ENCODE measurements at places on chromosomes 6 and 20. TPM values are rescaled to one million over a fixed set of nuclear protein-coding genes. Genes with fewer than 3 reads are reported as not detected.

Gene MACROD2
- not detected for total RNA-seq

DNA sequence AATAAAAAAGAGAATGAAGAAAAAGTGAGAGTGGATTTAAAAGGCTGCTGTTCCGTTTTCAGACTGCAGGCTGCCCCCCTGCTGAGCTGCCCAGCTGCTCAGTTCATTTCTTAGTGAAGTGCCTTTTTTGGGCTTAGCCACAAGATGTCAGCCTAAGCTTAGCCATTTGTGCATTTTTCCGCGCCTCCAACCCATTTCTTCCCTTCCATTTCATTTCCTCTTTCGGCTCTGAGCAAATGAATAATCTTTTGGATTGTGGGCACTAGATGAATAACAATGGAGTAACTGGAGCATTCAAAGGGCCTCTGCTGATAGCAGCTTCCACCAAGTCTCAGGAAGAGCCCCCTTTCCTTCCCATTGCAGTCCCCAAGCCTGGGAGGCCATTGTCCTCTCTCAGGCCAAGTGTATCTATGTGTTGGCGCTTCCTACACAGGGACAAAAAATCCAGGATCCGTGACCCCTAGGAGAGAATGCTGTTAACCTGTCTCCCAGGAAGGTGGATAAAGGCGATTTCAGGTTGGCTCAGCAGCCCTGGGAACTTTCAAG lies 83.5 kb upstream of the SPTLC3 start:
- DNase-seq = peak; percentile 42
- no peak overlapping the region for H3K27ac ChIP-seq
- H3K4me3 ChIP-seq = no peak overlapping the region
- H3K36me3 ChIP-seq = no peaks in the 10 kb centered on the region

Gene KIAA0408
- total RNA-seq = 0.64 TPM

GRCh38 chr6:149449831-149450678 lies 34.8 kb downstream of the ZC3H12D start:
- H3K4me3 ChIP-seq = no peak overlapping the region
- no peaks in the 10 kb centered on the region for H3K27me3 ChIP-seq
- DNase-seq = no peak
- H3K36me3 ChIP-seq = peaks cover 11% of the 10 kb centered on the region
- no peak overlapping the region for H3K27ac ChIP-seq
- H3K4me1 ChIP-seq = no peaks in the 10 kb centered on the region

Gene PRRT1
- total RNA-seq = 5.1 TPM

Gene TJAP1
- total RNA-seq = 55.2 TPM

- no peaks in the 10 kb centered on the region for H3K27me3 ChIP-seq
- H3K36me3 ChIP-seq = no peaks in the 10 kb centered on the region
- no peak for DNase-seq
- no peak overlapping the region for H3K27ac ChIP-seq
Observed at GRCh38 chr6:169220068-169220964, 33.3 kb downstream of the THBS2 start.

Gene SLC52A3
- not detected for total RNA-seq

Gene MCHR2
- total RNA-seq = not detected

- H3K27me3 ChIP-seq = no peaks in the 10 kb centered on the region
- no peak overlapping the region for H3K4me3 ChIP-seq
- H3K4me1 ChIP-seq = peaks cover 29% of the 10 kb centered on the region
- no peak for DNase-seq
- no peaks in the 10 kb centered on the region for H3K36me3 ChIP-seq
- H3K27ac ChIP-seq = no peak overlapping the region
Observed at GRCh38 chr6:145863366-145863765, 48.8 kb upstream of the FBXO30 start.

- H3K27me3 ChIP-seq = no peaks in the 10 kb centered on the region
- no peak for DNase-seq
- H3K4me1 ChIP-seq = no peaks in the 10 kb centered on the region
- H3K4me3 ChIP-seq = no peak overlapping the region
Observed at GRCh38 chr6:113437566-113437965, 419.6 kb upstream of the MARCKS start.

Gene COL9A1
- total RNA-seq = not detected

DNA sequence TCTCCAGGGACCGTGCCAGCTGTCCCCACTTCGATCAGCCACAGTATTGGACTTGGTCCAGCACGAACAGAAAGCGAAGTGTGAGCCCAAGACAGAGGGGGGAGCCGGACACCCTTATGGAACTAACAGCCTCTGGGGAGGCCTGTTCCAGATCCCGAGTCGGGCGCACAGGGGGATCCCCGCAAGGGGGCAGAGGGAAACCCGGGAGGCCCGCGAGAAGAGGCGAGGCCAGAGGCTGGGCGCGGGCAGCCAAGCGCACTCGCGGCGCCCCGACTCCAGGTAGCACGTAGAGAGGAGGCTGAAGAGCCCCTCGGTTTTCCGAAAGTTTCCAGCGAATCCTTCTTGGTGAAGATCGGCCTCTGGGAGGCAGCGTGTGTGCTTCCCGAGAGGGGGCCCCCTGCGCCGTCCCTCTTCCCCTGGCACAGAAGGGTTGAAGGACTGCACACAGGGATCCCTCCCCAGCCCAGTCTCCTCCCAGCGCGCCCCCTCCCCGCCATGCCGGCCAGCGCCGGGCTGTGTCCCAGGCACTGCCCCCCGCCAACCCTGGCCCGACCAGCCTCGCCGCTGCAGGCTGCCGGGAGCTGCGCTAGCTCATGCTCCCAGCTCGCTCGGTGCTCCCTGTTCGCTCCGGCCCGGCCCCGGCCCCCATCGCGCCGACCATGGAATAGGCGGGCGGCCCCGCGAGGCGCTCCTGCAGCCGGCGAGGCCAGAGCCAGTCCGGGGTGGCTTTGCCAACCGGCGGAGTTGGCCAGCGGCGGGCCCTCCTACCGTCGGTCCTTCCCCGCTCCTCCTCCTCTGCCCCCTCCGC lies 577 bp upstream of the SLC24A3 start:
- no peak for DNase-seq
- H3K27ac ChIP-seq = no peak overlapping the region
- peaks cover 3% of the 10 kb centered on the region for H3K27me3 ChIP-seq
- H3K4me1 ChIP-seq = no peaks in the 10 kb centered on the region
- no peak overlapping the region for H3K4me3 ChIP-seq

Gene GPR6
- total RNA-seq = not detected

GRCh38 chr6:119209452-119210205 lies 131.2 kb upstream of the FAM184A start:
- no peak overlapping the region for H3K27ac ChIP-seq
- H3K36me3 ChIP-seq = no peaks in the 10 kb centered on the region
- H3K4me1 ChIP-seq = no peaks in the 10 kb centered on the region
- no peak overlapping the region for H3K4me3 ChIP-seq
- DNase-seq = no peak
- H3K27me3 ChIP-seq = no peaks in the 10 kb centered on the region

DNA sequence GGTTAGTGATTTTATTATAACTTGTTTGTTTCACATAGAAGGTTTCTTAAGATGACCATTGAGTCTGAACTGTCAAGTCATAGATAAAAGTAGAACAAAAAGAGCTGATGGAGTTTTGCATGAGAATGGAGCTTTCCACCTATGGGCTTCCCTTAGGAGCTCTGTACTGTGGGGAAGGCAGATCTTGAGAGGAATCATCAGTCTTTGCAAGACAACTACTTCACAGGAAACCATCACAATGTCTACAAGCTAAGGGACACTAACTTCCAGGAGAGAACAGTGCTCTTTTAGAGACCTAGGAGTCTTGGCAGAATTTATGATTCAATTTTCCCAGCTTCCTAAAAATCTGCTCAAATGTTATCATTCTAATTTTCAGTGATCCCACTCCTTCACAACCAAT lies 78.2 kb downstream of the FBXO5 start:
- H3K36me3 ChIP-seq = no peaks in the 10 kb centered on the region
- no peak overlapping the region for H3K27ac ChIP-seq
- H3K27me3 ChIP-seq = no peaks in the 10 kb centered on the region

Gene MAPK14
- 60.5 TPM for total RNA-seq

- no peaks in the 10 kb centered on the region for H3K27me3 ChIP-seq
- no peak overlapping the region for H3K4me3 ChIP-seq
- H3K36me3 ChIP-seq = no peaks in the 10 kb centered on the region
- peak; percentile 12 for DNase-seq
- H3K4me1 ChIP-seq = peaks cover 8% of the 10 kb centered on the region
Observed at GRCh38 chr20:5090191-5090590, 29.6 kb downstream of the PCNA start.

Gene PPP1R16B
- 20.8 TPM for total RNA-seq

DNA sequence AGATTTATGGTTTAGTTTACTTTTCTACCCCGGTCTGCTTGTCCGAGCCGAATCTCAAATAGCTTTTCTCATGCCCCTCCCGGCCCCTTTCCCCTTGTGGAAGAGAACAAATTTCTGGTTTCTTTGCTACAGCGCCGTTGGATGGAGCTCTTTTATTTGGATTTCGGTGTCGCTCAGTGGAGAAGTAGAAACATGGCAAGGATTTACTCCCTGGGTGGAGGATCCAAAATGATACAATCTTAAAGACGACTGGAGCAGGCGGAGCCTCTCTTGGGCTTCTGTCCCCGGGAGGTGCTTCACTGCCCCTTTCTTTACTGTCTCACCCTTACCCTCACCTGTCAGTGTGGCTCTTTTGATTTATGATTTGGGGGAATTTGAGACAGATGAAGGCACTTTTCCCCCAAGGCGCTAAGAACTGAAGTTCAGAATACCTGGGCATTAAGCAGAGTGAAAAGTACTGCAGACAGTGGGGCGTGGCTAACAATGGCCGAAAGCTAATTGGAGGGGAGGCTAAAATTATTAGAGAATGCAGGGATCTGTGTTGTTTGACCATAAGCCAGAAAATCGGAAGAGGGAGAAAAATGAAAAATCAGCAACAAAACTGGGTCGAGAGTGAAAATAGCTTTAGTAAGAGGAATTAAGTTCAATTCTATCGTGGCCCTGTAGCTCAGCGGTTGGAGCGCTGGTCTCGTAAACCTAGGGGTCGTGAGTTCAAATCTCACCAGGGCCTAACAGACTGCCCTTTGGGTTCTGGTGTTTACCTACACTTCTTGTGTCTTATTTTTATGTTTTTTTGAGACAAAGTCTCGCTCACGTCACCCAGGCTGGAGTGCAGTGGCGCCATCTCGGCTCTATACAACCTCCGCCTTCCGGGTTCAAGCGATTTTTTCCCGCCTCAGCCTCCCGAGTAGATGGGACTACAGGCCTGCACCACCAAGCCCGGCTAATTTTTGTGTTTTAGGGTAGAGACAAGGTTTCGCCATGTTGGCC lies 145.1 kb upstream of the ZNF184 start:
- no peaks in the 10 kb centered on the region for H3K4me1 ChIP-seq
- H3K4me3 ChIP-seq = no peak overlapping the region
- no peak for DNase-seq
- peaks cover 11% of the 10 kb centered on the region for H3K27me3 ChIP-seq
- H3K27ac ChIP-seq = no peak overlapping the region

- no peaks in the 10 kb centered on the region for H3K27me3 ChIP-seq
- H3K4me3 ChIP-seq = peak overlapping the region; percentile 98
- peaks cover 48% of the 10 kb centered on the region for H3K4me1 ChIP-seq
- DNase-seq = peak; percentile 55
- H3K36me3 ChIP-seq = peaks cover 41% of the 10 kb centered on the region
- peak overlapping the region; percentile 100 for H3K27ac ChIP-seq
Observed at GRCh38 chr6:29723666-29724588, 693 bp downstream of the HLA-F start.

Gene LHFPL5
- not detected for total RNA-seq

GRCh38 chr6:169847141-169847674 lies 95.8 kb downstream of the ERMARD start:
- H3K4me1 ChIP-seq = no peaks in the 10 kb centered on the region
- H3K36me3 ChIP-seq = no peaks in the 10 kb centered on the region
- no peak for DNase-seq
- H3K27ac ChIP-seq = no peak overlapping the region
- no peak overlapping the region for H3K4me3 ChIP-seq

DNA sequence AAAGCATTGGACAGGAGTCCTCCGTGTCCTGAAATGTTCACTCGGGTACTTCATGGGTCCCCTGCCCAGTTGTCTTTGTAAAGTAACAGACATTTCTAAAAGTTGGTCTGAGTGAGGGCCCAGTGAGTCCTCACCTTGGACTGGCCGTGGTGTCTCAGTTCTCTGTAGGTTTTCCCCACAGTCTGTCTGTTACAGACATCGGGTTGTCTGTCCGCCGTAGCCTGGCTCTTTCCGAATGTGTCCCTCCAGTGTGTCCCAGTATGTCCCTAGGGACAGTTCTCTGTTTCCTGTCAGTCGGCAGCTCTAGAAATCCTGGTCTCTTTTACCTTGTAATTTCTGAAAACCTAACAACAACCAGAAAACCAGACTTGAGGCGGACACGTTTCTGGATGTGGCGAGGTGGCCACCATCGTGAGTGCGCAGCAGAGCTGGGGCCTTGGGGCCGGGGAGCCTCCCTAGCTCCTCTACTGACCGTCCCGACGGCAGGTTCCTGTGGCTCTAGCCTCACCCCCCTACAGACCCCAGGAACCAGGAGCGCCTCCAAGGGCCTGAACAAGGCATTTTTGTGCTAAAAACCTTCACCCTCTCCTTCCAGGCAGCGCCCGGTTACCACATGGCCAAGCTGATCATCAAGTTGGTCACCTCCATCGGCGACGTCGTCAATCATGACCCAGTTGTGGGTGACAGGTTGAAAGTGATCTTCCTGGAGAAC lies 42.2 kb downstream of the PYGB start:
- peaks cover 4% of the 10 kb centered on the region for H3K36me3 ChIP-seq
- no peaks in the 10 kb centered on the region for H3K4me1 ChIP-seq
- H3K27me3 ChIP-seq = no peaks in the 10 kb centered on the region
- no peak overlapping the region for H3K27ac ChIP-seq

Gene ZNF292
- 74.3 TPM for total RNA-seq

Gene EYA4
- not detected for total RNA-seq

DNA sequence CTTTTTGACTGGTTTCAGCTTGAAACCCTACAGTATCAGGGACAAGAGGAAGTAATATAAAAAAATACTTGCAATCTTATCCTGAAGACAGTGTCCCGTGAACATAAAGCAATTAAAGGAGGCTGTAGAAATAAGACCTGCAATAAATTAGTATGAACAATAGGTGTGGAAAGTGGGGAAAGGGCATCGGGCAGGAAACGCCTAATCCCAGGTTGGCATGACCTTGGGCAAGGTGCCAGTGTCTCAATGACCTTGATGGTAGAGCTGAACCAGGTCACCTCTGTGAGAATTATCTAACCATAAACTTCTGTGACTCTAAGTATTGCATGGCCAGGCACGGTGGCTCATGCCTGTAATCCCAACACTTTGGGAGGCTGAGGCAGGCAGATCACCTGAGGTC lies 115.2 kb downstream of the LY86 start:
- no peaks in the 10 kb centered on the region for H3K27me3 ChIP-seq
- no peak for DNase-seq
- no peak overlapping the region for H3K27ac ChIP-seq
- H3K4me1 ChIP-seq = no peaks in the 10 kb centered on the region

GRCh38 chr6:4358414-4359107 lies 223.2 kb upstream of the ECI2 start:
- no peak overlapping the region for H3K27ac ChIP-seq
- no peak overlapping the region for H3K4me3 ChIP-seq
- DNase-seq = no peak
- no peaks in the 10 kb centered on the region for H3K36me3 ChIP-seq
- H3K4me1 ChIP-seq = no peaks in the 10 kb centered on the region

Measured in naive thymus-derived CD4-positive, alpha-beta T cell (primary cell).